ENCODE measurements at places on chromosomes 2 and 18. TPM values are rescaled to one million over a fixed set of nuclear protein-coding genes. Genes with fewer than 3 reads are reported as not detected.

Gene EEF1B2
- 147 TPM for total RNA-seq

Gene MDH1B
- not detected for total RNA-seq

Gene MTA3
- total RNA-seq, result 12.4 TPM

Gene CYP27A1
- total RNA-seq, result 346 TPM

Gene CHN1
- total RNA-seq, result 1.0 TPM

Gene ACADL
- total RNA-seq, result 29.7 TPM

Gene SPP2
- total RNA-seq, result 146 TPM

Gene GALNT14
- total RNA-seq, result 2.8 TPM

Gene RSAD2
- total RNA-seq, result 0.37 TPM

- no peak overlapping the region for H3K4me3 ChIP-seq
- H3K36me3 ChIP-seq, result no peaks in the 10 kb centered on the region
- no peaks in the 10 kb centered on the region for H3K27me3 ChIP-seq
- no peaks in the 10 kb centered on the region for H3K4me1 ChIP-seq
- H3K27ac ChIP-seq, result no peak overlapping the region
Measured at GRCh38 chr2:71715241-71715750, 261.9 kb downstream of the DYSF start.

GRCh38 chr2:12068796-12069538 lies 322.5 kb downstream of the LPIN1 start:
- H3K27me3 ChIP-seq, result no peaks in the 10 kb centered on the region
- no peaks in the 10 kb centered on the region for H3K36me3 ChIP-seq
- no peak overlapping the region for H3K4me3 ChIP-seq
- H3K4me1 ChIP-seq, result no peaks in the 10 kb centered on the region
- no peak for DNase-seq

DNA sequence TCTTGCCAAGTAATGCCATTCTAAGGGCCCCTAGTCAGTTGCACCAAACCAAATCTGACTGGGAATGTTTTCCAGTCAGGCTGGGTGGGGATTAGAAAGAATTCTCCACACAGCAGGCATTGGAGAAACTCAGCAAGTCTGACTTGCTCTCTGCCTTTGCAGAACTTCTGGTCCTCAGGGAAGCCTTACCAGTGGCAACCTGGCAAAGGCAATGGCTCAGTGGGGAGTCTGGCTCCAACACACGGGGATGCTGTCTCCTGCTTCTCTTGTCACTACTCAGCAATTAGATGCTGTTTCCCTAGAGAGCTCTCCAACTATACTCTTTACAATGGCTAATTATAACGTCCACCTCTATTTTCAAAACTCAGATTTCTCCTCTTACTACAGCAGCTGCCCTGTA lies 810.7 kb downstream of the LRRTM4 start:
- no peaks in the 10 kb centered on the region for H3K4me1 ChIP-seq
- no peak overlapping the region for H3K4me3 ChIP-seq
- no peaks in the 10 kb centered on the region for H3K36me3 ChIP-seq
- H3K27ac ChIP-seq, result no peak overlapping the region

GRCh38 chr18:37055137-37055802 lies 226.3 kb downstream of the KIAA1328 start:
- H3K4me1 ChIP-seq, result no peaks in the 10 kb centered on the region
- no peak overlapping the region for H3K27ac ChIP-seq
- no peaks in the 10 kb centered on the region for H3K36me3 ChIP-seq
- H3K4me3 ChIP-seq, result no peak overlapping the region
- DNase-seq, result no peak

GRCh38 chr2:118833716-118834439 lies 13.6 kb downstream of the EN1 start:
- peaks cover 16% of the 10 kb centered on the region for H3K27me3 ChIP-seq
- no peak overlapping the region for H3K27ac ChIP-seq
- H3K36me3 ChIP-seq, result no peaks in the 10 kb centered on the region
- DNase-seq, result no peak
- H3K4me1 ChIP-seq, result no peaks in the 10 kb centered on the region

DNA sequence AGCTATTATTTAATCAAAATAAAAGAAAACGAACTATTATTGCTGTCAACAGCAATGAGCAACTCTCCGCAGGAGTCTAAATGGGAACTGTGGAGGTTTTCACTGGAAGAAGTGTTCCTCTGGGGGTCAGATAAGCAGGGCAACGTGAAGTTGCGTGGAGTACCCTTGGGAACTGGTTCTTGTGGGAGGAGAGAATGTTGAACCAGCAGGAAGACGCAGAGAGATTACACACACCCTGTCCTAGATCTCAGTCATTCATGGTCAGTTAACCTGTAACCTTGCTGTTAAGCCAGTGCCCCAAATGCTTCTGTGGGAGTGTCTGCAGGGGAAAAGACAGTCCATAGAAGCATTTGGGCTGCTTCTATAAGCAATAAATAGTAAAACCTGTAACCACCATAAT lies 20.4 kb upstream of the CABLES1 start:
- H3K27me3 ChIP-seq, result no peaks in the 10 kb centered on the region
- H3K4me1 ChIP-seq, result peaks cover 4% of the 10 kb centered on the region
- DNase-seq, result no peak
- peak overlapping the region; percentile 52 for H3K27ac ChIP-seq
- H3K4me3 ChIP-seq, result no peak overlapping the region

GRCh38 chr2:28338831-28339321 lies 53.8 kb upstream of the FOSL2 start:
- no peak for DNase-seq
- peaks cover 71% of the 10 kb centered on the region for H3K4me1 ChIP-seq
- H3K4me3 ChIP-seq, result no peak overlapping the region
- H3K27me3 ChIP-seq, result no peaks in the 10 kb centered on the region
- peak overlapping the region; percentile 74 for H3K27ac ChIP-seq

- DNase-seq, result no peak
- H3K4me1 ChIP-seq, result no peaks in the 10 kb centered on the region
- H3K4me3 ChIP-seq, result no peak overlapping the region
- H3K36me3 ChIP-seq, result peaks cover 2% of the 10 kb centered on the region
- no peaks in the 10 kb centered on the region for H3K27me3 ChIP-seq
Measured at GRCh38 chr2:202680512-202680911, 45.7 kb downstream of the FAM117B start.

- H3K4me1 ChIP-seq, result no peaks in the 10 kb centered on the region
- H3K36me3 ChIP-seq, result peaks cover 21% of the 10 kb centered on the region
- no peaks in the 10 kb centered on the region for H3K27me3 ChIP-seq
- DNase-seq, result no peak
- H3K27ac ChIP-seq, result no peak overlapping the region
- H3K4me3 ChIP-seq, result no peak overlapping the region
Measured at GRCh38 chr2:121505986-121506586, 24.6 kb upstream of the RNU4ATAC start.

- H3K36me3 ChIP-seq, result no peaks in the 10 kb centered on the region
- no peaks in the 10 kb centered on the region for H3K4me1 ChIP-seq
- H3K4me3 ChIP-seq, result no peak overlapping the region
Measured at GRCh38 chr2:236376566-236377244, 112.5 kb upstream of the ASB18 start.

GRCh38 chr2:239251971-239252370 lies 148.8 kb downstream of the HDAC4 start:
- no peaks in the 10 kb centered on the region for H3K4me1 ChIP-seq
- H3K36me3 ChIP-seq, result no peaks in the 10 kb centered on the region
- no peaks in the 10 kb centered on the region for H3K27me3 ChIP-seq
- no peak for DNase-seq

GRCh38 chr2:240636563-240637115 lies 11.4 kb downstream of the GPR35 start:
- H3K4me1 ChIP-seq, result no peaks in the 10 kb centered on the region
- H3K36me3 ChIP-seq, result no peaks in the 10 kb centered on the region
- no peak overlapping the region for H3K27ac ChIP-seq
- peak; percentile 28 for DNase-seq
- H3K27me3 ChIP-seq, result no peaks in the 10 kb centered on the region

- H3K4me1 ChIP-seq, result no peaks in the 10 kb centered on the region
- no peaks in the 10 kb centered on the region for H3K27me3 ChIP-seq
- DNase-seq, result no peak
- H3K36me3 ChIP-seq, result no peaks in the 10 kb centered on the region
- H3K27ac ChIP-seq, result no peak overlapping the region
- no peak overlapping the region for H3K4me3 ChIP-seq
Measured at GRCh38 chr2:128249555-128249954, 69.1 kb downstream of the HS6ST1 start.

DNA sequence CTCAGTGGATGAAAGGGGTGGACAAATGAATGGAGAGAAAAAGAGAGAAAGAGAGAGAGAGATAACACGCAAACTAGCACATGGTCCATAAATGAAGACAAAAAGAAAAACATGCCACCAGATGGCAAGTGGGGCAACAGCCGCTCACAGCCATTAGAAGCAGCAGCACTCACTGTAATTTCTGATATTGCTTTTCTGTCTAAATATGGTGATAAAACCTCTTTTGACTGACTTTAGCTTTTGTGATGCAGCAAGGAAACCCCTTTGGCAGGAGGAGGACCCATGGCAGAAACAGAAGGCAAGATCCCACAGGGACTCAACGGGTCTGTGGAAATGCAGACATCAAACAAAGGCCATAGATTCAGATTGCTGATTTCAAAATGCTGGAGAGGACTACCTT lies 88.0 kb upstream of the CDH20 start:
- no peak overlapping the region for H3K4me3 ChIP-seq
- no peaks in the 10 kb centered on the region for H3K4me1 ChIP-seq
- no peak overlapping the region for H3K27ac ChIP-seq
- DNase-seq, result no peak
- H3K36me3 ChIP-seq, result no peaks in the 10 kb centered on the region

DNA sequence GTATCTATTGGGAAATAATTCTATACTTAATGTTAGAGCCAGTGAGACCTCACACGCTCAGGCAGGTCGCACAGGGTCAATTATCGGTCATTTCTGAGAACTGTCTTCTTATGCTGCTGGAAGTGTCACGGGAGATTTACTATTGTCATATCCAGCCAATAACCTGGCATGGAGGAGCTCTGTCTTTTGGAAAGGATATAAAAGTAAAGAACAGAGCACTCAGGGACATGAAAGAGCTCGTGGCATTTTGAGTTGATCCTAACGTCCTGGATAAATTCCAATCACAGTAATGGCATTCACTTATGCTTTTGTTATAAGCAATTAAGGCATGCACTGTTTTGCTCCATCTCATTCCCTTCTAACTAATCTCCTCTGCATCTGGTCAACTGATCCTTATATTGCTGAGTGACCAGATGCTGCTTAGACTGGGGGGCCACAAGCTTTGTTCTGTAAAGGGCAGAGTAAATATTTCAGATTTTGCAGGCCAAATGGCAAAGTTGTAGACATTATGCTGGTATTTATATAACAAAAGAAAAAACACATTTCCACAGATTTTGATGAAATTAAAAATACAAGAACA lies 453.5 kb upstream of the SMIM21 start:
- H3K27ac ChIP-seq, result no peak overlapping the region
- H3K36me3 ChIP-seq, result no peaks in the 10 kb centered on the region
- H3K4me3 ChIP-seq, result no peak overlapping the region
- no peaks in the 10 kb centered on the region for H3K4me1 ChIP-seq

DNA sequence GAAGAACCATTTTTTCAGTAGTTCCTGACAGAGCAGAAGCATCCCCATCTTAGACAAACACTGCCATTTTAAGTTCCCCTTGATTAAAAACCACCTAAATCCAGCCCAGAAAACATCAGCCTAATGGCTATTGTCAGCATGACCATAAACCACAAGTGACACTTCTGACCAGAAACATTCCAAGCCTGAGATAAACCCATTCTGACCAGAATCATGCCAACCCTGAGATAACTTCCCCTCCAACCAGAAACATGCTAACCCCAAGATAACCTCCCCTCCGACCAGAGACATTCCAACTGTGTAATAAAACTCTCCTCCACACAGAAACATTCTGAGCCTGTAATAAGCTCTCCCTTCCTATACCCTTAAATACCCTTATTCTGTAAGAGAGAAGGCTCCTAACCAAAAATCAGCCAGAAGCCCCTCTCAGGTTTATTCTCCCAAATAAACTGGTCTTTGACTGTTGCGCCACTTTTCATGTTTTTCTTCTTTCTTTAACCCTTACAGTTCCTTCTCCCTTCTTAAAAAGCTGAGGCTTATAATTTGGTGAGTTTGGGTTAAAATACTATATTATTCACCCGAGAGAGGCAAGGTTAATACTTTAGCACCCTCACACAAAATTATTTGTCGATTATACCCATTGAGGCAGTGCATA lies 149.7 kb downstream of the HNMT start:
- H3K4me3 ChIP-seq, result no peak overlapping the region

DNA sequence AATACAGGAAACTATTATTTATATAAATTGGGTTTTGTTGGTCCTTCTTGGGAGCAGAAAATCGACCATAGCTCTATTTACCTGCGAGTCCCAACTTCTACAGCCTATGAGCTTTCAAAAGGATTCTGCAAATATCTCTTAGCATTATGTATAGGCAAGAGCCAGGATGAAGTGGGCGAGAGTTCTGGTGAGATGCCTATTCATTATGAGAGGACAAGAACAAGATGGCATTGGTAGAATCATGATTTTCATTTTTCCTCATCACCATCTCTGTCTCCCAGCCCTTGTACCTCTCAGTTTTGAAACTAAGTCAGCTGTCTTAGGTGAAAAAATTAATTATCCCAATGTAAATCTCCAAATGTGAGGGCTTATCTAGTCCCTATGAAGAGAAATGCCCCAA lies 25.0 kb downstream of the WIPF1 start:
- no peaks in the 10 kb centered on the region for H3K27me3 ChIP-seq
- H3K36me3 ChIP-seq, result no peaks in the 10 kb centered on the region
- peaks cover 15% of the 10 kb centered on the region for H3K4me1 ChIP-seq
- no peak for DNase-seq
- H3K4me3 ChIP-seq, result no peak overlapping the region

DNA sequence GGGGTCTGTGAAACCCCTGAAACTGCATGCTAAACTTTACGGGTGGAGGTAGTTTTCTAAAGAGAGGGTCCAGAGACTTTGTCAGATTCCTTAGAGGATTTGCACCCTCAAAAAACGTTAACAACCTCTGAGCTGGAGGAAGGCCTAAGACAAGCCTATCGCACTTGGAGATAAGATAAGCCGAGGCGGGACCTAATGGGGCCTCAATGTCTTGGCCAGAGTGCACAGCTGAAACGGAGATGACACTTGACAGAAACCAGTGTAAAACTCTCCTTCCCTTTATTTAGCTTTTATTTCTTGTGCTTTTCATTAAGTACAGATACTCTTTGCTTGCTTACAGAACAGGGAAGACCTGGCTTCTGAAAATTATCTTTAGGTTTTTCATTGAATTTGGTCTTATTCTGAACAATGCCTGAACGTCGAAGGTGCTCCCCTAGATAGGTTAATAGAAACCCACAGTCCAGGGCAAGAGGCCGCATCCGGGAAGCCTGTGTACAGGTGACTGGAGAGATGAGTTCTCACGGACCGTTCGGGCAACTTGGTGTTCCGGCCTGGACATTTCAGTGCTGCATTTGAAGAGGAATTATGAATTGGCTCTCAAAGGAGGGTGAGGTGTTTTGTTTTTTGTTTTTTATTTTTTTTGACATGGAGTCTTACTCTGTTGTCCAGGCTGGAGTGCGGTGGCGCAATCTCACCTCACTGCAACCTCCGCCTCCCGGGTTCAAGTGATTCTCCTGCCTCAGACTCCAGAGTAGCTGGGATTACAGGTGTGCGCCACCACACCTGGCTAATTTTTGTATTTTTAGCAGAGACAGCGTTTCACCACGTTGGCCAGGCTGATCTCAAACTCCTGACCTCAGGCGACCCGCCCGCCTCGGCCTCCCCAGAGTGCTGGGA lies 49.7 kb downstream of the SH3BP4 start:
- H3K27ac ChIP-seq, result peak overlapping the region; percentile 89
- no peaks in the 10 kb centered on the region for H3K27me3 ChIP-seq
- H3K4me3 ChIP-seq, result no peak overlapping the region
- no peak for DNase-seq
- H3K4me1 ChIP-seq, result no peaks in the 10 kb centered on the region
